Activated T-helper 1 cell treated with anti-CD3 and anti-CD28 coated beads, Interleukin-12 subunit alpha, Interleukin-12 subunit beta, Interleukin-2, Interleukin-4 antibody, amounts not matched to agents 30 ng/mL and 10 ng/mL and 1 ng/mL, durations not matched to agents 14 hours and 24 hours and 36 hours (primary cell): ENCODE measurements at places on chromosomes 13 and 19.

DNA sequence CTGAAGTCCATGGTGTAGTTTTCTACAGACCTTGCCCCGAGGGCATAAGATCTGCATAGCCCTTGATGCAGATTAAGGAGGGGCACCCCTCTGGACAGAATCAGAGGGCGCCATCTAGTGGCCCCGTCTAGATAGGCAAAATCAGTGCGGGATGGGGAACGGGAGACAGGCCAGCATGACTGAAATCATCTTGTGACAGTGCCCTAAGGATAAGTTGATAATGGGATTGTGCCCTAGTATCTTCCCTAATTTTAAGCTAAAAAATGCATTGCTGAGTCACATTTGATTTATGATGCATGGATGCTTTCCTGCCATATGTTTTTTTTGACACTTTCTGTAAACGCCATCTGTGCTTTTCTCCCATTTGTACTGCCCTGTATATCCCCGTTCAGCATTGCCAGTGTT is 19.0 kb upstream of the GPI start:
- H3K27ac ChIP-seq, result no peak overlapping the region
- H3K4me3 ChIP-seq, result no peak overlapping the region
- peaks cover 24% of the 10 kb centered on the region for H3K36me3 ChIP-seq
- no peaks in the 10 kb centered on the region for H3K27me3 ChIP-seq
- DNase-seq, result peak; percentile 38
- H3K4me1 ChIP-seq, result peaks cover 29% of the 10 kb centered on the region

DNA sequence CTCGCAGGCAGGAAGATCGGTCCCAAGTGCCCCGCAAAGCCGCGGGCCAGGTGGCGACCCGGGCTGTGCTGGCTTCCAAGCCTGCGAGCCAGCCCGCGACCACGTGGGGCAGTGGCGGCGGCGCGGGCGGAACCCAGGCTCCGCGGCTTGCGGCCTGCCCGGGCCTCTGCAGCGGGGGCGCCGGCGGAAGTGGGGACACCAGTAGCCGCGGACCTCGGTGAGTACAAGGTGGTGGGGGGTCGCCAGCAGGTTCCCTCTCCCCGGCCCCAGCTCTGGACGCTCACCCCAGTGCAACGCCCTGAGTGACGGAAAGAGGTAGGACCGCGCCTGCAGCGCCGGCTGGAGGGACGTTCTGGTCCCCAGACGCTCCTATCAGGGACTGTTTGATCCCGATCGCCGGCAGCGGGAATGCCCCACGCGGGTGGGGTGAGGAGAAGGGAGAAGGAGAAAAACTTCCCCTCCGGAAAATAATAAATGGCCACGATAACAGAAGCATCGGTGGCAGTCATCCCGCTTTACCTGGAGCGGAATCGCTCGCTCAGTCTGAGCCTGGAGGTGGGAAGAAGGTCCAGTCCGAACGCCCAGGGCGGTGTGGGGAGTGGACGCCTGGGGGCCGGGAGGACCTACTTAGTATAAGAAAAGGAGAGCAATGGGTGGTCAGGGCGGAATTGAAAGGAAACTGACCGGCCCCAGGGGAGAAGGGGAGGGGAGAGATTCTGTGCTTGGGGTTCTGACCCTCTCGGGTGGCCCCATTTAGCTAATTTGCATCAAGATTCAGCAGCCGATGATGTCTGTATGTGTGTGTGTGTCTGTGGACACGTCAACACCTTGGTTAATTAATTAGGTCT is at the start of gene GEMIN7:
Gene GEMIN7, plus strand, starts transcription at position 198 of the 848 bp plus-strand sequence. CDS start 10,855 bp downstream, outside the sequence.
- no peaks in the 10 kb centered on the region for H3K27me3 ChIP-seq
- H3K4me3 ChIP-seq, result peak within 1 kb of the TSS; percentile 99
- DNase-seq, result peak; percentile 76
- peak within 1 kb of the TSS; percentile 94 for H3K27ac ChIP-seq
- H3K36me3 ChIP-seq, result peaks cover 14% of the 10 kb centered on the region
- peaks cover 40% of the 10 kb centered on the region for H3K4me1 ChIP-seq

GRCh38 chr13:82356667-82357410 is 1525.4 kb downstream of the SLITRK1 start:
- DNase-seq, result no peak
- no peaks in the 10 kb centered on the region for H3K36me3 ChIP-seq
- H3K27ac ChIP-seq, result no peak overlapping the region
- no peak overlapping the region for H3K4me3 ChIP-seq
- H3K27me3 ChIP-seq, result no peaks in the 10 kb centered on the region

GRCh38 chr19:18307271-18307681 is 15.6 kb downstream of the LSM4 start:
- H3K4me3 ChIP-seq, result peak overlapping the region; percentile 92
- H3K27me3 ChIP-seq, result peaks cover 1% of the 10 kb centered on the region
- peaks cover 21% of the 10 kb centered on the region for H3K36me3 ChIP-seq
- no peak for DNase-seq
- peak overlapping the region; percentile 79 for H3K27ac ChIP-seq

- no peak overlapping the region for H3K27ac ChIP-seq
- H3K27me3 ChIP-seq, result no peaks in the 10 kb centered on the region
- H3K36me3 ChIP-seq, result peaks cover 17% of the 10 kb centered on the region
- H3K4me1 ChIP-seq, result peaks cover 6% of the 10 kb centered on the region
- DNase-seq, result no peak
Measured at GRCh38 chr13:112510987-112511685, 76.8 kb downstream of the TUBGCP3 start.

DNA sequence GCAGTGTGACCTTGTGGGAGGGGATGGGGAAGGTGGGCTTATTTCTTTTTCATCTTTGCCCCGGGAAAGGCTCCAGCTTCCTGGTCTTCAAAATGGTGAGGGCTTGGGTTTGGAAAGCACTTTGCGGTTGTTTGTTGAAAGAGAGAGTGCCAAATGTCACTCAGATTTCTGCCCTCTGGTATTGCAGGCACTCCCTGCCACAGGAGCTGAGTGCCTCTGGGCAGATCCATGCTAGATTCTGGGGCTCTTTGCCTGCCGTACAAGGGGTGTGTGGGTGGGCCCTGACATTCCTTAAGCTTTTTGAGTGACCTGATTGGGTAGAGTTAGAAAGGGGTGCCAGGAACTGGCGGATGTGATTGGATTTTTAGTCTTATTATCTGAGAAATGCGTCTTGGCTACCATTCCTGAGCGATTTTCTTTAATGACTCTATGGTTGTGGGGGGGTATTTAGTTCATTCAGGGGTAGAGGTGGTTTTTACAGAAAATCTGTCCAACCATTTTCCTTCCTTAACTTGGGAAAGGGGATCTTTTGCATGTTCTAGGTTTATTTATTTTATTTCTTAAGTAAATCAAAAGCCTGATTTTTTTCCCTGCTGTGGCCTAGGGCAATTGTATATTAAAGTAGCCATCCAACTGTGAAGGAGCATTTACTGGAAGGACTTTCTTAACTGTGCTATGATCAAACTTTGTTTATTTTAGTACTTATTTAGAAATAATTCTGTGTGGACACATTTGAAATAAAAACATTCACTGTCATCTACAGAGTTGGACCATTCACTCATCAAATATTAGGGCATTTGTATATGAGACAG is 3.2 kb downstream of the ARHGAP35 start:
- H3K4me3 ChIP-seq, result no peak overlapping the region
- no peak for DNase-seq
- no peaks in the 10 kb centered on the region for H3K27me3 ChIP-seq
- H3K4me1 ChIP-seq, result peaks cover 38% of the 10 kb centered on the region
- no peak overlapping the region for H3K27ac ChIP-seq

GRCh38 chr13:32116210-32116609 is 84.6 kb downstream of the FRY start:
- H3K36me3 ChIP-seq, result no peaks in the 10 kb centered on the region
- no peaks in the 10 kb centered on the region for H3K27me3 ChIP-seq
- H3K27ac ChIP-seq, result no peak overlapping the region
- H3K4me1 ChIP-seq, result peaks cover 19% of the 10 kb centered on the region

DNA sequence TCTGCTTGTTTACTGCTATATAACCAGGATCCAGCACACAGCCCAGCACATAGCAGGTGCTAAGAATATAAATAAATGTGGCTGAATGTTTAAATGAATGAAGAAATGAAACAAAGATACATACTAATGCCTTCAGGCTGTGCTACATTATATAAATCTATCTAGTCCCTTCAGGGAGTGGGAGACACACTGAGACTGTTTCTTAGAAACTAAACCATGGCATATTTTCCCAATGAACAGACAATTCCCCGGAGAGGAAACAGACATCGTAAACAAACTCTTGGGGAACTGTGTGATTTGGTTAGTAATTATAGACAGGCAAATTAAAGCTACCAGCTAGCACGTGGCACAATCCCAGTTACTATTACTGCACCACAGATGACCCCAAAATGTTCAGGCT is 9.7 kb upstream of the FEM1A start:
- DNase-seq, result no peak
- peaks cover 11% of the 10 kb centered on the region for H3K27me3 ChIP-seq
- H3K27ac ChIP-seq, result no peak overlapping the region
- H3K36me3 ChIP-seq, result no peaks in the 10 kb centered on the region
- H3K4me1 ChIP-seq, result no peaks in the 10 kb centered on the region

GRCh38 chr19:1313695-1314613 is 28.3 kb downstream of the EFNA2 start:
- DNase-seq, result no peak
- H3K4me3 ChIP-seq, result no peak overlapping the region
- no peaks in the 10 kb centered on the region for H3K36me3 ChIP-seq
- no peak overlapping the region for H3K27ac ChIP-seq

- no peak overlapping the region for H3K27ac ChIP-seq
- H3K4me3 ChIP-seq, result no peak overlapping the region
- no peak for DNase-seq
- H3K36me3 ChIP-seq, result peaks cover 16% of the 10 kb centered on the region
Measured at GRCh38 chr13:97979556-97979955, 26.1 kb downstream of the IPO5 start.

DNA sequence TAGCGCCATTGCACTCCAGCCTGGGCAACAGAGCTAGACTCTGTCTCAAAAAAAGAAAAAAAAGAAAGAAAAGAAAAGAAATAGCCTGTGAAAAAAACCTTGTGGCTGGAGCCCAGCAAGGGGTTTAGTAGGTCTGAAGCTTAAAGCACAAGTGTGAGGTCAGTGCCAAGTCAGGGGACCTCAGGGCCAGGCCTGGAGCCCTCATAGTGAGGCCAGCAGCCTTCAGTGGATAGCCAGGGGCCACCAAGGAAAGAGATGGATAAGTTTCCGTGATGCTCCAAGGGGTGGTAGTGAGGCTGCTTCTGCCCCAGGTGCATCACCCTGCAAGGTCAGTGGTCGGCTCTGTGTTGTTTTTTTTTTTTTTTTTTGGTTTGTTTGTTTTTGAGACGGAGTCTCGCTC is 12.9 kb downstream of the TINCR start:
- H3K4me1 ChIP-seq, result no peaks in the 10 kb centered on the region
- H3K36me3 ChIP-seq, result no peaks in the 10 kb centered on the region
- no peak overlapping the region for H3K27ac ChIP-seq
- no peak overlapping the region for H3K4me3 ChIP-seq
- no peak for DNase-seq
- H3K27me3 ChIP-seq, result no peaks in the 10 kb centered on the region

DNA sequence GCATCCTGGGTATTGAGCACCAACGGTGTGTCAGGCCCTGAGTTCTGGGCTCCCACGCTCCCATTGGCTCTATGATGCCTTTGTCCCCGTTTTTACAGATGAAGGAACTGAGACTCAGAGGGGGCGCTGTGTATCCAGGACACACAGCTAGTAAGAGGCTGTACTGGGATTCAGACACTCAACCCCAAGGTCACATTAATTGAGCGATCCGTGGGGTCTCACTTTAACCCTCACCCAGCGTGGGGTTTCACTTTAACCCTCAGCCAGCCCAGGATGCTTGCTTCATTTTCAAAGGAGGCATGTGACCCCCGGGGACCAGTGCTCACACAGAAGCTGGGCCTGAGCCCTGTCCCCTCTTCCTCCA is 42.6 kb downstream of the CYP4F22 start:
- H3K4me1 ChIP-seq, result peaks cover 28% of the 10 kb centered on the region
- H3K36me3 ChIP-seq, result no peaks in the 10 kb centered on the region
- DNase-seq, result no peak
- H3K27me3 ChIP-seq, result peaks cover 11% of the 10 kb centered on the region
